ENCODE measurements at places on chromosomes 3 and 15. TPM values are rescaled to one million over a fixed set of nuclear protein-coding genes. Genes with fewer than 3 reads are reported as not detected.

DNA sequence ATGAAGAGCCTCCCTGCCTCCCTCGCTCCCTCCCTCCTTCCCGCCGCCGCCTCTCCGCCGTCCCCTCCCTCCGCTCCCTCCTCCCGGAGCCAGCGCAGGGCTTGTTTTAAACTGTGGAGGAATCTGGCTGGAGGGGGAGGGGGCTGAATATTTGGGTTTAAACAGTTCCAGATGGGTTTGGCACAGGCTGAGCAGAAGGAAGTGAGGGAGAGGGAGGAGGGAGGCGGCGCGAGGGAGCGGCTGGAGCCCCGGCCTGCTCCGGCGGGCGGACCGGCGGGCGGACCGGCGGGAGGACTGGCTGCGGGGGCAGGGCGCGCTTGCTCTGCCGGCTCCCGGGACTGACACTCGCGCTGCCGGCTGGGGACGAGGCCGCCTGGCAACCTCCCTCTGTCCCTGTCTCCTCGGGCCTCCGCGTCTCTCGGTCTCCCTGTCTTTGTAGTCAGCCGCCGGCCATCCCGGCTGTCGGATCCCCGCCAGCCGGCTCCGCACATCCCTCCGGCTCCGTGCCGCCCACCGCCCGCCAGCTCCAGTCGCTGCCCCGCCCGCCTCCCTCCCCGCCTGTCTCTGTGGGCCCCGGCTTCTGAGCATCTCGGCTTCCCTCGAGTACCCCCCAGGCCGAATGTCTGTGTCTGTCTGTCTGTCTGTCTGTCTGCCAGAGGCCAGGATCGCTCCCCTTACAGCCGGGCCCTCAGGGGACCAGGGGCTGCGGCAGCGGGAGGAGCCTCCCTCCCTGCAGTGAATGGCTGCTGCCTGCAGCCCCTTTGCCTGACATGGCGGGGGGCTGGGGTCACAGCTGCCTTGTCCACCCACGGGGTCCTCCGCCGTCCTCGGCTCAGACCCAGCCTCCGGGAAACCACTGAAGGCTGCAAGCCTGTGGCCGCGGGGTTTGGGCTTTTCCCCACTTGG is 7.6 kb downstream of the EPHB3 start:
- no peak for DNase-seq

GRCh38 chr3:183387797-183388196 is 40.6 kb downstream of the MCF2L2 start:
- no peak for DNase-seq

Gene GNAT1
- total RNA-seq = not detected

Gene ZFAND6
- 87.4 TPM for total RNA-seq

Measured in vagina (tissue), 2 donors.